Natural killer cell treated with Interleukin-12 subunit alpha and Interleukin-12 subunit beta and Interleukin-15 and Interleukin-18, amount 100 ng/mL, for 72 hours (primary cell): ENCODE measurements at places on chromosomes 2 and 18.

GRCh38 chr2:108916122-108916795 lies 72.8 kb downstream of the EDAR start:
- no peak for DNase-seq

- DNase-seq, result no peak
Measured at GRCh38 chr2:234994438-234995321, 42.9 kb downstream of the SH3BP4 start.

DNA sequence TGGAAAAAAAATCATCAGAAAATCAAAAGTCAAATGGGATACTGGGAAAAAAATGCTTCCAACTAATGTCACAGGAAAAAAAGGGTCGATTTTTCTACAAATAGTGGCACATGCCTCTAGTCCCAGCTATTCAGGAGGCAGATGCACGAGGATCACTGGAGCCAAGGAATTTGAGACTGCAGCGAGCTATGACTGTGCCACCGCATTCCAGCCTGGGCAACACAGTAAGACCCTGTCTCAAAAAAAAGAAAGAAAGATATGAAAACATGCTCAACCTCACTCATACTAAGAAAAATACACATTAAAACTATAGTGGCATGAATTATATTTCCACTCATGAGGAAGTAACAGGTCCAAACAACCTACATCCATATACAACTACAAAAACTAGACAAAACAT lies 17.9 kb downstream of the MEMO1 start:
- DNase-seq, result no peak

DNA sequence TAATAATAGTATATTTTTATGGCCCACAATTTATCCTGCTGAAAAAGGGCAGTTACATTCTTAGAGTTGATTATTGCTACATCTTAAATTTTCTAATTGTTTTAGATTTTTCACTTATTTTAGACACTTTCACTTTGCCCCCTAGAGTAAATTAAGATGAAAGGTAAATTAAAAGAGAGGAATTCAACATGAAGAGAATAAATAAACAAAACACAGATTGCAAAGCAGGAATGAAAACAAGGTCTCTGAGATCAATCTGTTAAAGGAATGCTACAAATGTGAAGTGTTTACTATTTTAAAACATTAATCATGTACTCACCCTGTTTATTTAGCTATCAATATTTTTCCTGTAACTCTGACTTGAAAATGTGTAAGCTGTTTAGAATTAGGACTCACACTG lies 113.5 kb upstream of the ETAA1 start:
- DNase-seq, result no peak

DNA sequence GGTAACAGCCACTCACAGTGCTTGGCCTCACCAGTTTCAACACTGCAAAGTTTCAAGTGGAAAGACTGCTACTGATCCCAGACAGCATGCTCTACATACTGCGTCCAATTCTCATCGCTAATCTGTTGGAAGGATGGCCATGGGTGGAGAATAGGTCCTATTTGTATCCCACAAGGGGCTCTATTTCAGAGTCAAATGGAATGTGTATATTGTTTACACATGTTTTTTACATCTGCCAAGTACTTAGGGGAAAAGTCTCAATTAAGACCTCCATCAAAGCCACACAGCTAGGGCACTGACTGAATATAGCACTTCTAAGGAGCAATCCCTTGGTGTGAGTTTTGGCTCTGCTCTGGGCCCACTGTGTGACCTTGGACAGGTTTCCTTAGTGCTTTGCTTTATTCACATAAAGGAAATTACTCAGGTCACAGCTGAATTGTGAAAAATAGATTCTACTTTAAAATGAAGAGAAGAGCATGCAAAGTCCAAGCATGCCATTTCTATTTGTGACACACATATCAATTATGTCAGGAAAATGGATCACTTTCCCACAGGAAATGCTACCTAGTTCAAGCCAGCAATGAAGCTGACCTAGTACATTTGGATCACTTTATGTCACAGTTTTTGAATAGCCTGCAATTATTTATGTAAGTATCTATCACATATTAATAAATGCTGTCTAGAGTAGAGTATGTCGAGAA lies 112.9 kb upstream of the STK17B start:
- DNase-seq, result no peak

GRCh38 chr2:121665504-121665903 lies 16.2 kb upstream of the CLASP1 start:
- DNase-seq, result no peak

- DNase-seq, result no peak
Measured at GRCh38 chr2:230891509-230891908, 26.8 kb downstream of the ITM2C start.

DNA sequence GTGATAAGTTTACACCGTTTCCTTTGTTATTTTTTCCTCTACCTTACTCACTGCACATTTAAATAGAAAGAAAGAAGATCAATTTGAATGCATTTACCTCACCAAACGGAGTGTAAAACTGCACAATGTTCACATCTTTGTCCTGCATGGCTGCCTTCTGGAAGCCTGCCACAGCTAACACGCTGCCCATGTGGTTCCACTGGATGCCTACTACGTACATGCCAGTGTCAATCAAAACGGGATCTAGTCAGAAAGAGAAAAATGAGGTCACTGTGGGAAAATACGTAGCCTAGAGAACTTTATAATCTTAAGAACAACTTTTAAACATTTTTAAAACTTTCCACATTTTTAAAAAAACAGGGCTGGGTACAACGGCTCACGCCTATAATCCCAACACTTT lies 16.4 kb downstream of the WDR35 start:
- no peak for DNase-seq

GRCh38 chr2:238306672-238306998 lies 13.7 kb upstream of the TRAF3IP1 start:
- DNase-seq, result no peak

DNA sequence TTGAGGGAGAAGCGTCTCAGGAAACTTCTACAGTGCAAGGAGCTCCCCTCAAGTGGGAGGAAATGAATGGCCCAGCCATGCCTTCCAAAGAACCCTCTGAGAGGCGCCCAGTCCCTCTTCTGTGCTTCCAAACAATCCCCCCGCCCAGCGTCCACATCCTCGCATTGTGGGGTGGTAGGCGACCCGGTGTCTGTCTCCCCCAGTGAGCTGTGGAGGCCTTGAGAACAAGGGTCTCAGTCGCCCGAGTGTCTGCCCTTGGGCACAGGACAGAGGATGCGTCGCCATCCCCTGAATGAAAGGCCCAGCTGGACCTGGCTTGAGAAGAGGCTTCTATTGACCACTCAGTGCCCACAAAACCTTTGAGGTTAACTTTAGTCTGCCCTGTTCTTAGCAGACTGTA lies 29.7 kb downstream of the INPP5D start:
- no peak for DNase-seq

DNA sequence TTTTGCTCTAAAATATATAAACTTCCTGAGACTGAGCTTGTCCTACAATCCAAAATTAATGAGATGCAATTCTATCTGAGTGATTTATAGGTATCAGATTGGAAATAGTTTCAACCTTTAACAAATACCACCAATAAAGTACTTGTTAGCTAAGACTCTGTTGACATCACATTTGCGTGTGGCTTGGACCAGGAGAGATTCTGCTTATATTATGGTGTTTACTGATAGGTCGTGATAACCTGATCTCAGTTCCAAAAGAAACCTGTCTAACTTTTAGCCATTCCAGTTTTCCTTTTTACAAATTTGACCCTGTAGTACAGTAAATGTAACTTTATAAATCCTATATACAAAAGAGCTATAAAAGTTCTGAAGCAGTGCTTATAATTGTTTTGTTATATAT lies 78.4 kb upstream of the ABCA12 start:
- DNase-seq, result no peak

- DNase-seq, result no peak
Measured at GRCh38 chr18:68263481-68263880, 451.4 kb downstream of the TMX3 start.

DNA sequence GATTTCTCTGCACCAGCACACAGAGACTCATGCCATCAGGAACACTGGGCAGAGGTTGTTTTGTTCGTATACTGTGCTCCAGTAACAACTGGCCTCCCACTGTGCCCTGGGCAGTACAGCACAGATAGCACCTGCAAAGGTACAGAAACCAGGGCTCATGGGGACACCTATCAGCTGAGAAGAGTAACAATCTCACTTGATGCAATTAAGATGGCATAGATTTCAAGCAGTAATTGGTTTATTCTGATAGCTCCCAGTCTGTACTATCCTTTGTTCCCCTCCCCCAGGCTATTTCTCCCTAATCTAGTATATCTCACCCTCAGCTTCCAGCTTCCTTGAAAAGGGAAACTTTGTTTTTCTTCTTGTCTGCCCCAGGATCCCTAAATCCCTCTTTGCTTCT lies 343.9 kb upstream of the MMADHC start:
- no peak for DNase-seq

DNA sequence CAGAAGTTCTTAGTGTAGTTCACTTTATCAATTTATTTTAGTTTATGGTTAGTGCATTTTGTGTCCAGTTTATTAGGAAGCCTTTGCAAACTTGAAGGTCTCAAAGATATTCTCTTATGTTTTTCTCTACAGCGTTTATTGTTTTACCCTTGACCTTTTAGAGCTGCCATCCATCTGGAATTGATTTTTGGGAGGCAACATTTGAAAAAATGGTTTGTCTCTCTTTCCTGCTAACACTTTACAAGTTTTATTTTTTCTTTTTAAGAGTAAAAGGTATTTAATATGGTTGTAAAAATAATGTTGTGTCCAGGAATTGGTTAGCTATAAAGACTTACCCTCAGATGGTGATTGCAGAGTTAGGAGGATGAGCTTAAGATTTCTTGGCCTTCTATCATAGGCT lies 14.0 kb downstream of the GORASP2 start:
- DNase-seq, result no peak

GRCh38 chr2:185785851-185786473 lies 47.4 kb downstream of the FSIP2 start:
- no peak for DNase-seq

GRCh38 chr2:215052404-215052803 lies 86.0 kb downstream of the ABCA12 start:
- no peak for DNase-seq

- DNase-seq, result peak; percentile 69
Measured at GRCh38 chr2:72137498-72138010, 10.1 kb downstream of the CYP26B1 start.

GRCh38 chr2:103656558-103656957 lies 894.7 kb downstream of the TMEM182 start:
- DNase-seq, result no peak
